ENCODE measurements at places on chromosomes 3 and 15. TPM values are rescaled to one million over a fixed set of nuclear protein-coding genes. Genes with fewer than 3 reads are reported as not detected.

Gene SLC38A3
- total RNA-seq, result not detected

DNA sequence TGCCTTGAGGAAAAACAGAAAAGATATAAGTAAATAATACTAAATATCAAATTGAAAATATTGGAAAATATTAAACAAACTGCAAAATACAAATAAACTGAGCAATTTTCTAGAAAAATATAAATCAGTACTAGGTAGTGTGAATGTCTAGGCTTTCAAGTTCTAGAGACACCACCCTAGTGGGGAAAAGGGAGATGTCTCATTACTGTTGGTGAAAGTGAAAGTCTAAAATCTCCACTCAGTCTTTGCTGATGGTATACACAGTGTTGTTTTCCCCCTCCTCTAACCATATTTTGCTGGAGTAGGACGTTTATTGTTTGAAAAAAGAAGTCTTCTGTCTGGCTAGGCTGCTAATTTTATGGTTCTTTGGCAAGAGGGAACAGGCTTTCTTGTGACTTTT lies 1368.9 kb downstream of the OTOL1 start:
- DNase-seq, result no peak
- no peak overlapping the region for H3K27ac ChIP-seq
- no peak overlapping the region for H3K4me3 ChIP-seq
- H3K36me3 ChIP-seq, result no peaks in the 10 kb centered on the region
- no peaks in the 10 kb centered on the region for H3K4me1 ChIP-seq
- H3K27me3 ChIP-seq, result no peaks in the 10 kb centered on the region

- no peak for DNase-seq
- H3K36me3 ChIP-seq, result peaks cover 73% of the 10 kb centered on the region
- no peaks in the 10 kb centered on the region for H3K27me3 ChIP-seq
- H3K27ac ChIP-seq, result peak overlapping the region; percentile 9
- H3K4me3 ChIP-seq, result no peak overlapping the region
- H3K4me1 ChIP-seq, result peaks cover 12% of the 10 kb centered on the region
These were observed 57.6 kb downstream of the AAGAB start for GRCh38 chr15:67196672-67197363.

Gene ARGFX
- total RNA-seq, result not detected

Gene OSBPL10
- total RNA-seq, result 47.6 TPM

Gene PPM1L
- 2.6 TPM for total RNA-seq

DNA sequence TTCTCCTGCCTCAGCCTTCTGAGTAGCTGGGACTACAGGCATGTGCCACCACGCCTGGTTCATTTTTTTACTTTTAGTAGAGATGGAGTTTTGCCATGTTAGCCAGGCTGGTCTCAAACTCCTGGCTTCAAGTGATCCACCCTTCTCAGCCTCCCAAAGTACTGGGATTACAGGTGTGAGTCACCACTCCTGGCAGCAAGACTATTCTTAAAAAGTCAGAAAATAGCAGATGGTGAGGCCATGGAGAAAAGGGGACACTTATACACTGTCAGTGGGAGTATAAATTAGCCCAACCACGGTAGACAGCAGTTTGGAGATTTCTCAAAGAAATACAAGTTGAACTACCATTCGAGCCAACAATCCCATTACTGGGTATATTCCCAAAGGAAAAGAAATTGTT lies 603.3 kb upstream of the TBL1XR1 start:
- H3K4me3 ChIP-seq, result no peak overlapping the region
- H3K4me1 ChIP-seq, result peaks cover 20% of the 10 kb centered on the region
- no peaks in the 10 kb centered on the region for H3K36me3 ChIP-seq
- no peak for DNase-seq
- H3K27me3 ChIP-seq, result peaks cover 3% of the 10 kb centered on the region
- H3K27ac ChIP-seq, result no peak overlapping the region

Gene MEIS2
- total RNA-seq, result not detected

DNA sequence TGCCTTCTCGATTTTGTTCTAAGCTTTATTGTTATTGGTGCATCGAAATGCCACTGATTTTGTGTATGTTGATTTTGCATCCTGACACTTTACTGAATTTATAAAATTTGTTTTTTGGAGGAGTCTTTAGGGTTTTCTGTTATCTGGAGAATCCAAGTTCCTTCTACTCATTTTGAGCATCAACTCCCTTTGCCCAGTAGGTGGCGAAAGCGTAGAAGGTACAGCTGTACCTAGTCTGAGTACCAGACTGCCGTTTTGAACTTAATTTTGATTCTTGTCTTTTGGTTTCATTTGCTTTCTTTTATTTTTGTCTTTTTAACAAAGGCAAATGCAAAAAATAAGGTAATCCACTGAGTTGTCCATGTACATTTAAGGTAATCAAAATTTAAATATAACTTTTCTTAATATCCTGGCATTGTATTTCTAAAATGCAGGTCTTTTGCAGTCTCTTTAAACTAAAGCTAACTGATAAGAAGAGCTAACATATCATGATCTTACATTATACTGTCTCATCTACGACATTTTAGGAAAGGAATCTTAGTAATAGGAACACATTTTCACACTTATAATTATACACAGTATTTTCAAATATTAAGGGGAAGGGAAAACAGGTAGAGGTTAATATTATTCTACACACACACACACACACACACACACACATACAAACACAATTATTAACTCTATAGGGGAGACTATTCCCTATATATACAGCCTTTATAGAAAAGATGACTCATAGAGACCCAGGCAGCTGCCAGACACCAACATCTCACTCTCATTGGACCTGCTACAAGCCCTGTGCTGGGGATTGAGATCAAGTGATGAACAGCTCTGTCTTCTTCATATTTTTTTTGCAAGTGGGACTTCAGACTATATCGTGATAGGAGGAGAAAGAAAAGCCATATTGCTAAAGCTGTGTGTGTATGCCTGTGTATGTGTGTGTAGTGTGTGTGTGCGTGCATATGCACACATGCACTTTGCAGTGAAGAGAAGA lies 71.8 kb downstream of the SYNPR start:
- DNase-seq, result no peak
- peaks cover 11% of the 10 kb centered on the region for H3K27me3 ChIP-seq
- no peaks in the 10 kb centered on the region for H3K36me3 ChIP-seq
- H3K4me1 ChIP-seq, result no peaks in the 10 kb centered on the region

Gene LRTM1
- not detected for total RNA-seq

DNA sequence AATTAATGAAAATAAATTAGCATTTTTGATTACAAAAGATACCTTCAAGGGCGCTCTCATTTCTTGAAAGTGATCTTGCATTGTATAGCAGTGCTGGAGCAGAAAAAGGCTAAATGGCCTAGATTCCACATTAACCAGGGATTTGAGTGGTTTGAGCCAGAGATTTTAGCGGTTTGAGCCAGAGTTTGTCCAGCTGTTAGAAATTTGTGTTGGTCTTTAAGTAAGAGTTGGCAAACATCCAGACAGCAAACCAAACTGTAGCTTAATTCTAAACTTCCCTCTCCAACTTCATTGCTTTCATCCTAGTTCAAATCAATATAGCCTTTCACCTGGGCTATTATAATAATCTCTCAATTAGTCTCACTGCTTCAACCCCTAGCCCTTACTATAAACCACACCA lies 351.7 kb downstream of the IGSF11 start:
- H3K27me3 ChIP-seq, result no peaks in the 10 kb centered on the region
- DNase-seq, result no peak
- H3K27ac ChIP-seq, result no peak overlapping the region
- no peak overlapping the region for H3K4me3 ChIP-seq
